ENCODE measurements at places on chromosomes 11 and 22. TPM values are rescaled to one million over a fixed set of nuclear protein-coding genes. Genes with fewer than 3 reads are reported as not detected.
A peak's percentile ranks its signal among the peaks of the same experiment; 100 is the strongest.

DNA sequence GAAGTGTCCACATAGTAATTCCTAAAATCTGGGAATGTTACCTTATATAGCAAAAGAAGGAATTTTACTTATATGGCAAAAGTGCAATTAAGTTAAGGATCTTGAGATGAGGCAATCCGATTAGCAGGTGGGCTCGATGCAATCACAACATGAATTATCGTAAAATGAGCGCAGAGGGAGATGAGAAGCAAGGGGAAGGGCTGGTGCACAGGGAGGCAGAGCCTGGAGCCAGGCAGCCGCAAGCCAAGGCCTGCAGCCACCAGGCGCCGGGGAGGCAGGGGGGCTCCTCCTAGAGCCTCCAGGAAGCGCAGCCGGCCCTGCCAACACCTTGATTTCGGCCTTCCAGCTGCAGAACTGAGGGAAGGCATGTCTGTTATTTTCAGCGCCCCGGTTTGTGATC, 85.7 kb downstream of the CELSR1 start:
- no peak for DNase-seq

DNA sequence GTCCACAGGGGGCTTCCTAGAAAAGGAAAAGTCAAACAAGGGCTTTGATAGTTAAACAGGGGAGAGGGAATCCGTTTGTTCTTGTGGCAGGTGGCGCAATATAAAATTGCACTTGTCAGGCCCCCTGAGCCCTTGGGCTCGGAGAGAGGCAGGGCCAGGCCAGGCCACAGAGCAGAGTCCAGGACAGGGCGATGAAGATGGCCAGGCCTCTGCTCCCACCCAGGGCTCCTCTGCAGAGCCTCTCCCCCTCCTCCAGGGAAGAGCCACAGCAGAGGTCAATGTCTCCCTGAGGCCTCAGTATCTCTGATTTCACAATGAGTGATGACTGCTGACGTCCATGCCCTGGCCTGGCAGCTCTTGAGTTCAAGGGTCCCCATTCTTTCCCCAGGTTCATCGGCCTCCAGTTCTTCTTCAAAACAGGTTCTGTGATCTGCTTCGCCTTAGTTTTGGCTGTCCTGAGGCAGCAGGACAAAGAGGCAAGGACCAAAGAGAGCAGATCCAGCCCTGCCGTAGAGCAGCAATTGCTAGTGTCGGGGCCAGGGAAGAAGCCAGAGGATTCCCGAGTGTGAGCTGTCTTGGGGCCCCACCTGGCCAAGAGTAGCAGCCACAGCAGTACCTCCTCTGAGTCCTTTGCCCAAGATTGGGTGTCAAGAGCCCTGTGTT, 36.4 kb upstream of the TPBGL start:
- no peak for DNase-seq

DNA sequence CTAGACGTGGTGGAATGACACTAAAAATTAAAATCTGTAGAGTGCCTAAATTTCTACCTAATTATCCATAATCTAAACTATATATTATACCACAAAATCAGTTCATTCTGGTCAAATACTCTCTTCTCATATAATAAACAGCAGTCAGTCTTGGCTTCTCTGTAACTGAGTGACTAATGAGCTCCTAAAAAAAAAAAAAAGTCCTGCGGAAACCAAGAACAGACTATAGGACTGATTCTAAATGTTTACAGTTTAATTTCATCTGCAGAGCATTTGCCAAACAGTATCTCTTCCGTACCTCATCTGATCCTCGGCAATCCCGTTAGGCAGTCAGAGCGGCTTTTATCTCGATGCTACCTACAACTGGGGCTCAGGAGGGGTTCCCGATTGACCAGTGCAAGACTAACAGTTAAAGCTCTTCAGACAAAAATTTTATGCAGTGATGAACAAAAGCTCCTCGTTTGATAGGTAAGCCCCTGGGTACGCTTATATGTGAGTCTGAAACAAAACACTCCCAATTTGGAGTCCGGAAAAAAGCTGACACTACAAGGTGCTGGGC, 686 bp downstream of the KIF18A start:
- DNase-seq: no peak

DNA sequence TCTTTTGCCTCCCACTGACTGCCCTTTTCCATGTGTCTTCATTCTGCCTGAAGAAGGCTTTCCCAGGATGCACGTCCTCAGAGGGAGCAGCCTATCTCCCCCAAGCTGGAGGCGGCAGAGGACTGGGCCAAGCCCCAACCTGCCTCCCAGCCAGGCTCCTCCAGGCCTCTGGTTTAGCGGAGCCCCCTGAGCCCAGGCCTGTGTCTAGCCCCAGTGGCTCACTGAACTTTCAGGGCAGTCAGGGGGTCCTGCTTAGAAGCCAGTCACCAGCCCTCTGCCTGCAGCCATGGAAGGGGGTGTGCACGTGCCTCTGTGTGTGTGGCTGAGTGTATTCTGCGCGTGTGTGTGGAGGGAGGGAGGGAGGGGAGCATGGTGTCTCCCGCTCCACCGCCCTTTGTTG, 10.4 kb upstream of the GRK2 start:
- no peak for DNase-seq

DNA sequence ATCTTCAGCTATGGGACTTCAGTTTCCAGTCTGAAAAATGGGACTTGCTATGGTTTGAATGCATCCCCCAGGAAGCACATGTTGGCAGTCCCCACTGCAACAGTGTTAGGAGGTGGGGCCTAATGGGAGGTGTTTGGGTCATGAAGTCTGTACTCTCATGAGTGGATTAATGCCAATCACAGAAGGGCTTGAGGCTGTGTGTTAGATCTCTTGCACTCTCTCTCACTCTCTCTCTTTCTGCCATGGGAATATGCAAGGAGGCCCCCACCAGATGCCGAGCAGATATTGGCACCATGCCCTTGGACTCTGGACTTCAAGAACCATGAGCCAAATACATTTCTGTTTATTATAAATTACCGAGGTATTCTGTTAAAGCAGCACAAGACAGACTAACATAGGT, 7.8 kb upstream of the AP1B1 start:
- no peak for DNase-seq

TNNT3 gene
- total RNA-seq: not detected

- DNase-seq: peak; percentile 69
These were observed 7.9 kb downstream of the NCAM1 start for GRCh38 chr11:112968941-112969713.

DNA sequence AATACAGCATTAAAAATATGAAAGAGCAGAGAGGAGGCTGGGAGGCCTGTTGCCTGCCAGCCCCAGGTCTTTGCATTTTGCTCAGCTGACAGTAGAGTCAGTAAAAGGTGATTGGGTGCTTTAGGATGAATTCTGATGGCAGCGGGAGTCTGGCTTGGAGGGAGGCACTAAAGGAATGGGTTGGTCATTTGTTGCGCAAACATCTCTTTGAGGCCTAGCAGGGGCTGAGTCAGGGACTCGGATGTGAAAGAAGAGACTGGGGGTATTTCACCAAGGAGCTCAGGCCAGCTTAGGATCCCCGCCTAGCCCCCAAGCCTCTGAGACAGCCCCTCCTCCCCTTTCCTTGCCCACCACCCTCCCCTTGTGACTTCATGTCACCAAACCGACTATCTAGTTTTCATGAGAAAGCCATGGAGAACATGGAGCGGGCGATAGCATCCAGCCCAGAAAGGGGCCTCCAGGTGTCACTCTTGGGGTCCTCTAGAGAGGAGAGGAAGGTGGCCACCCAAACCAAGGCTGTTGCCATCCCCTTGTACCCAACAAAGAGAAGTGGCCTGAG, 9.7 kb downstream of the DGKZ start:
- DNase-seq: no peak

DNA sequence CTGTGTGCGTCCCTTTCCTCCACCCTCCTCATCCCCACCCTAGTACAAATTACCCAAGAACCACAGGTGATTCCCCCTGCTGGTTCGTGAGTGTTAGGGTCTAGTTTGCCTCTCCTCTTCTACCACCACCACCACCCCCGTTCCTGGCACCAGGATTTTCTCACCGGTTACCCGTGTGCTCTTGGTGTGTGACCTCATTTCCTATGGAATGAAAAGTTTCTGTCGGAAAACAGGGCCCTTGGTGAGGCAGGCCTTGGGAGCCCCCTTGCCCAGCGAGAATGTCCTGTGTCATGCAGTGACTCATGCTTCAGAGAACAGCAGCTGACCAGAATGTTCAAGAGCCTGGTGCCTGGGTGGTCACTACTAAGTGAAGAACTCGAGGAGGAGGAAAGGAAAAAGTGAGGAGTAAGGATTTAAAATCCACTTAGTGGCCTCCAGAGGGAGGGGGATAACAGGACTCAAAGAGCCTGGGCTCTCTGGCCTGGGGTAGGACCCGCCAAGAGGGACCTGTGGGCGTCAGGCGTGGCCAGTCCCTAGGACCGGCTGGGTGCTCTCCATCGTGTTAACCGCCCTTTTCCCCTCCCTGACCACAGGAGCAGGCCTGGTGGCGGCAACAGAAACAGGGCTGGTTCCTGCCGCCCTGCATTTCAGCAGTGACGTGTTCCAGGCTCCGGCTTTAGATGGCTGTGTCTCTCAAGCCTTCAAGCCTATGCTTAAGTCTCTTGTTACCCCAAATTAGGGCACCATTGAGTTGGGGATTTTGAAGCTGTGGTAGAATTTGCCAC, 30.2 kb downstream of the C22orf31 start:
- DNase-seq: peak; percentile 97

DNA sequence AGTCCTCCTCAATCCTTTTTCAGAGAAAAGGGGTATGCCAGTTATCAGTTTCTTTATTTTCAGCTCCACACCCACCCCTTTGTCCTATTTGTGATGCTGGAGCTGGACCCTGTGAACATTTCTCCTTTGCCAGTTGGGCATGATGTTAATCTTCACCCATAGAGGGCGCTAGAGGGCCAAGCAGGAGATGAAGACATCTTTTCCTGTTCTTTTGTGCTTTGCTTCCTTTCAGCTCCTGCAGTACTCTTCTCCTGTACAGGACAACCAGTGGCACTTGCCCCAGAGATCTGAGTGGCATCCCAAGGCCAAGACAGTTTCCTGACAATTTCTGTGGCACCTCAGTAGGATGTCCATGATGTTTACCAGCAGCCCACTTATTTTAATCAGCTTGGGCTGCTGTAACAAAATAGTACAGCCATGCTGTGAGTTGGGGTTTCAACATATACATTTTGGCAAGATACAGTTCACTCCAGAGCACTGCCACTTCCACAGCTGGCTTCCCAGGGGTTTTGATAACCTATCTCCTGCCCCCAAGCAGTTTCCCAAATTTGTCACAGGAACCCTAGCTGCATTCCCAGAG, 4.6 kb downstream of the SAA2 start:
- peak; percentile 70 for DNase-seq

DNA sequence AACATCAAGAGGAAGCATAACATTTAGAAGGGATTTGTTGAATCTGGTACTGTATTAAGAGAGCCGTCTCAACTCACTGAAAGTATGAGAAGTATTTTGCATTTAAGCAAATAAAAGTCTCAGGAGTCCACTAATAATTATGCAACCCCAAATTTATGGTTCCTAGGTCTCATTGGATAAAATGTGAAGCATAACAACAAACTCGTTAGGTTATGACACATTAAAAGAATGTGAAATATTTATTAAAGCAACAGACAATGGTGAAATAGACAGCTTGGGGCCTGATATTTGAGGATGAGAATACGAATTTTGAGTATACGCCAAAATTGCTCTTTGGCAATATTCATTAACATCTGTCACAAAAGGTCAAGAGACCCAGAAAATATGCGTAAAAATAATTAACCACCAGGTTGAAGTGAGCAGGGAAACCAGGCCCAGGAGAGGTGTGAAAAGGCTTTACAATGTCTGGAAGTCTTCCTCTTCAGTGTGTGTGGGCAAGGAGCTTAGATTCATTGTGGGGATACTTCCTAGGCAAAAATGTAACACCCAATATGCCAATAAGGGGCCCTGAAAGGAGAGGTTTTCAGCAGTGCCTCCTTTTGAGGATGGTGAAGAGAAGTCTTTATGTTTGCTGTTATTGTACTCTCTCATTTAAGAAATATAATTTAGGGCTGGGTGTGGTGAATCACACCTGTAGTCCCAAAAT, 89.2 kb downstream of the FDX1 start:
- DNase-seq: no peak

GAL3ST1 gene
- total RNA-seq: 0.29 TPM

DNA sequence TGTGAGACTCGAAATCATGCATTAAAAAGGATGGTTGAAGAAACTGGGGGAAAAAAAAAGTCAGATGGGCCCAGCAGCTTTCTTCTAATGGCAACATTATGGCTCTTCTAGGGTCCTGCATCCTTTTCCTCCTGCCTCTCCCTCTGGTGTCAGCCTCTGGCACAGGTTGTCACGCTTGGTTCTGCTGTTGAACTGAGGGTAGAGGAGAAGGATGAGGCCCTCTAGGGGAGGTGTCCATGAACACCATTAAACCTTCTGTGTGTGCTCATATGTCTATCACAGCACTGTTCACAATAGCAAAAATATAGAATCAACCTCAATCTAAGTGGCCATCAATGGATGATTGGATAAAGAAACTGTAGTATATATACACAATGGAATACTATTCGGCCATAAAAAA, 36.0 kb downstream of the BUD13 start:
- no peak for DNase-seq

DNA sequence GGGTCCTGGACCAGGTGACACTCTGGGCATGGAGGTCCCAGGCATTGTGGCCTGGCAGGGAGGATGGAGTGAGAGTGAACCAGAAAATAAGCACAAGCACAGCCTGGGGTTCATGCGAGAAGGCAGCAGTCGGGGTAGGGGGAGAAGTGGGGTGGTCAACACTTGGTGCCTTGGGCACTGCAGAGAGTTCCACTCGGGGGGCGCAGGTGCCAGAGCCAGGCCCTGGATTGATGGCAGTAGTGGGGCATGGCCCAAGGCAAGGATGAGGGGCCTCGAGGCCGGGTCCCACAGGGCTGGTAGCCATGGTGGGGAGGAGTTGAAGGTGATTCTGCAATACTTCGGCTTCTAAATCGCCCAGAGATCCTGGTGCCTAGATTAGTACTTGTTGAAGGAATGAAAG, 372.9 kb downstream of the TBC1D22A start:
- no peak for DNase-seq

DNA sequence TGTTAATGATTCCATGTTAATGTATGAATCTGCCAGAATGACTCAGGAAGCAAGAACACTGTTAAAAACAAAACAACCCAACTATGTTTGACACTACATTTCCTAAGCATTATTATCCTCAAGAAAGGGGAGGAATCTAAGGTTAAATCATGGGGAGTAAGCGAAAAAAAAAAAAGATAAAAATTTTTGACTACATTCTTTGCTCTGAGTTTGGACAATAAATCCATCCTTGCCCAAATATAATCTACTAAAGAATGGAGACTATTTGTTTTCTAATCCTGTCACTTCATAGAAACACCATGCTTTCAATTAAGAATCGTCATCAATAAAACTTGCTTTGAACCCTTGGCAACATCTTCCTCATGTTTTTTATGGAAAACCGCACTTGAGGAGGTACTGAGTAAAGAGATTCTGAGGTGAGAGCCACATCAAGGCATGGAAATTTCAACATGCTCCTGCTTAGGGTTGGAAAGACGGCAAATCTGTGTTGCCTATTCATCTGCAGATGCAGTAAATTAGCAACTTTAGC, 9.7 kb downstream of the MAML2 start:
- DNase-seq: no peak

GRCh38 chr11:35185696-35186095, 46.7 kb downstream of the CD44 start:
- DNase-seq: no peak
